ENCODE measurements at places on chromosomes 1 and 21. TPM values are rescaled to one million over a fixed set of nuclear protein-coding genes. Genes with fewer than 3 reads are reported as not detected.

- no peak for DNase-seq
Measured at GRCh38 chr1:184000321-184000720, 37.2 kb downstream of the COLGALT2 start.

DNA sequence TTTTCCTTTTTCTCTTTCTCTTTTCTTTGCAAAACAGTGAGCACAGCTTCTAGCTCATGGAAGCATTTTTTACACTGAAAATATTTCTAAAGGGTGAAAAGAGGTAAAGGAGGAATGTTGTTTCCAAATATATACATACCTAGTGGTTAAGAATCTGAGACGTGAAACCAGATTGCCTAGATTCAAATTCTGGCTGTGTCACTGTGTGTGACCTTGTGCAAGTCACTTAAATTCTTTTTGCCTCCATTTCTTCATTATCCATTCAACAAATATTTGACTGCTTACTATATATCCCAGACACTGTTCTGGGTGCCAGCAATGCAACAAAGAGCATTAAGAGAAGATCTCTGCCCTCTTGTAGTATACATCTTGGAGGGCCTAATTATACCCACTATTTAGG lies 53.3 kb downstream of the ZFYVE9 start:
- no peak for DNase-seq

The KIF21B gene
- 1.7 TPM for total RNA-seq

GRCh38 chr1:170520601-170521000 lies 11.4 kb upstream of the GORAB start:
- no peak for DNase-seq

The ST6GALNAC5 gene
- total RNA-seq: not detected

The FCRL1 gene
- total RNA-seq: not detected

- no peak for DNase-seq
Measured at GRCh38 chr1:15188678-15189077, 35.1 kb downstream of the TMEM51 start.

- no peak for DNase-seq
Measured at GRCh38 chr1:6259491-6260362, 1.2 kb downstream of the GPR153 start.

- DNase-seq: no peak
Measured at GRCh38 chr1:79711001-79711431, 704.5 kb upstream of the ADGRL4 start.

The ALX3 gene
- total RNA-seq: not detected

The LAPTM5 gene
- total RNA-seq: not detected

The TSPAN2 gene
- 18.2 TPM for total RNA-seq

The MMP23B gene
- total RNA-seq: 0.79 TPM

GRCh38 chr1:89771991-89772560 lies 48.8 kb upstream of the LRRC8D start:
- DNase-seq: no peak

- no peak for DNase-seq
Measured at GRCh38 chr1:19734056-19734455, 65.7 kb downstream of the TMCO4 start.

The ERICH3 gene
- total RNA-seq: not detected

The NCMAP gene
- 0.05 TPM for total RNA-seq

DNA sequence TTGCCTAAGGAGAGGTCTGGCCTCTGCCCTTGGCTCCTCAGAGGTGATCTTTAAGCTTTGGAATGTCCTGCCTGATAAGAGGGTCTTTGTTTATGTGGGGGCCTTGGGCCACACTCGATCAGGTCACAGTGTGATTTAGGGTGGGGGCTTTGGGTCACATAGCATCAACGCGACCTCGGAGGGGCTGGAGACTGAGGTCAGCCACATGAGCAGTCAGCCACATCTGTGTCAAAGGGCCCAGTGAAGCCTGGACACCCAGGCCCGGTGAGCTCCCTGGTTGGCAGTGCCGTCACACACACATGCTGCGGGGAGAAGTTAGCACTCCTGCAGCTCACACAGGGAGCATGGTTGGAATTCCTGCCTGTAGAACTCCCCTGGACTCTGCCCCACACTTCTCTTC lies 345.0 kb downstream of the NPHP4 start:
- DNase-seq: peak; percentile 28

GRCh38 chr1:246216906-246217305 lies 290.2 kb downstream of the SMYD3 start:
- DNase-seq: no peak

DNA sequence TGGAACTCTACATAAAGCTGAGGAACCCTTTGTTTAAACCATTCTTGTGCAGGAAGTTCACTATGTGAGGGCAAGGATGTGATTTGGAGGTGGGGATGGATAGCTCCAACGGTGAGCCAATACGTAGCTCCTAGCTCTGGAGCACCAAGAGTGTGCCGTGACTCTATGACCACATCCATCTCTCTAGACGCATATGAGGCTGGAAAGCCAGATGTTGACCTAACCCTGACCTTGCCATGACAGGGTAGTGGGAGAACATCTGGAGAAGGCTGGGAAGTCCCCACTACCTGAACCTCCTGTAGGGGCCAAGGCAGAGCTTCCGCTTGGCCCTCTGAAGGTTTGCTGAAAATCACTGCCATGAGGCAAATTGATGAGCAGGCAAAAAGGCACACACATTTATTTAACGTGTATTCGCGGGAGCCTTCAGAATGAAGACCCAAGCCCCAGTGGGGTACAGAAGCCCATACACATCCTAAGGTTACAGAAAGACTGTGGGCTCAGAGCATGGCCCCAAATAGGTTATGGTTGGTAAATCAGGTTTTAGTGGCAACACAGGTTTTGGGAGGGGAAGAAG lies 43.4 kb downstream of the EIF2D start:
- no peak for DNase-seq

GRCh38 chr1:173364827-173365226 lies 112.3 kb upstream of the PRDX6 start:
- DNase-seq: no peak

The NR1I3 gene
- total RNA-seq: not detected

DNA sequence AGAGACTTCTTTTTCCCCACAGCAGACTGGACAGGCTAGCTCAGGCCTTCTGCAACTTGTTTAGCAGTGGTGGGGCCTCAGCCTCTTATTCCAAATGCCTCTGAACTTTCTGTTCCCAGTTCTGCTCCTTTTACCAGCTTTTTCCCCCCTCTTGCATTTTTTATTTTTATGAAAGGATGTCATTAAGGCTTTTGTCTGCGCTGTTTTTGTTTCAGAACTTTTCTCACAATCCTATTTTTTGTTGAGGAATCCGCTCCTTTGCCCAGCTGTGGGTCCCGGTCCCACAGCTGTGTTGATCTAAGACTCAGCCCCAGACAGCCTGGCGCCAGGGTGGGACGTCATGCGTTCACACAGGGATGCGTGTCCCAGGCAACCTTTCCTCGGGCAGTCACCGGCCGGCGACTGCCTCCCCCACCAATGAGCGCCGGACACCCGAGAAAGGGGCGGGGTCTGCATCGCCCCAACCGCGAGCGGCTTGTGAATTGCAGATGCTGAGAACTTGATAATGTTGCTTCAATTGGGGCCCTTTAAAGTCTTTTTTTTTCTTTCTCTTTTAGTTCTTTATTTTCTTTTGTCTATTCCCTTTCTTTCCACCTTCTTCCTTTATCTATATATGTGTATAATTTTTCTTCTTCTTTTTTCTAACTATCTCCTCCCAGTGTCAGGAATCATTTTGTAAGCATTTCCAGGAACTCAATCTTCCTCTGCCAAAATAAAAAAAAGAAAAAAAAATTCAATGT lies 3.0 kb upstream of the ID3 start:
- peak; percentile 100 for DNase-seq

DNA sequence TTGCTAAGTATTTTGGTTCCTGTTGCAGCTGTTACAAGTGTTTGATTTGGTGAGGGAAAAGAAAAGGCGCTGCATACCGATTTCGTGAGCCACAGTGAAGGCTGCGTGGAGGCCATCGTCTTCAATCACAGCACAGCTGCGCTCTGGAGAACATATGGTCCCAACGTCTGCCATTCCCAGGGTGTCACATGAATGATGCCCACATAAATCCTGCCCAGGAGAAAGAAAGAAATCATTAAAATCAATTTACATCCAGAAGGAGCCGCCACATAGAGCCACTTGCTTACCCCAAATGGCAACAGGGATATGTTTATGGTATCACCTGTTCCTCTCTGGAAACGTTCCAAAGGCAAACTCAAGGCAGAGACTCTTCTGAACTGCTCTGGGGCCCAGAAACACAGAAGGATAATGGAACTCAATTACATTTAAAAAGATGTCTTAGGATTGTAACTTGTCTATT lies 12.2 kb downstream of the ADAMTS5 start:
- DNase-seq: no peak

DNA sequence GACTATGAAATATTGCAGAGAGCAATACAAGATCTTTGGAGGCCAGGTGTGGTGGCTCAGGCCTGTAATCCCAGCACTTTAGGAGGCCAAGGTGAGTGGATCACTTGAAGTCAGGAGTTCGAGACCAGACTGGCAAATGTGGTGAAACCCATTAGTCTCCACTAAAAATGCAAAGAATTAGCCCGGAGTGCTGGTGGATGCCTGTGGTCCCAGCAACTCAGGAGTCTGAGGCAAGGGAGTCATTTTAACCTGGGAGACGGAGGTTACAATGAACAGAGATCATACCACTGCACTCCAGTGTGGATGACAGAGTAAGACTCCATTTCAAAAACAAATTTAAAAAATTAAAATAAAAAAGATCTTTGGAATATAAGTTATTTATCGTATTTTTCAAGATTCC lies 76.6 kb downstream of the PRKAB2 start:
- DNase-seq: no peak

DNA sequence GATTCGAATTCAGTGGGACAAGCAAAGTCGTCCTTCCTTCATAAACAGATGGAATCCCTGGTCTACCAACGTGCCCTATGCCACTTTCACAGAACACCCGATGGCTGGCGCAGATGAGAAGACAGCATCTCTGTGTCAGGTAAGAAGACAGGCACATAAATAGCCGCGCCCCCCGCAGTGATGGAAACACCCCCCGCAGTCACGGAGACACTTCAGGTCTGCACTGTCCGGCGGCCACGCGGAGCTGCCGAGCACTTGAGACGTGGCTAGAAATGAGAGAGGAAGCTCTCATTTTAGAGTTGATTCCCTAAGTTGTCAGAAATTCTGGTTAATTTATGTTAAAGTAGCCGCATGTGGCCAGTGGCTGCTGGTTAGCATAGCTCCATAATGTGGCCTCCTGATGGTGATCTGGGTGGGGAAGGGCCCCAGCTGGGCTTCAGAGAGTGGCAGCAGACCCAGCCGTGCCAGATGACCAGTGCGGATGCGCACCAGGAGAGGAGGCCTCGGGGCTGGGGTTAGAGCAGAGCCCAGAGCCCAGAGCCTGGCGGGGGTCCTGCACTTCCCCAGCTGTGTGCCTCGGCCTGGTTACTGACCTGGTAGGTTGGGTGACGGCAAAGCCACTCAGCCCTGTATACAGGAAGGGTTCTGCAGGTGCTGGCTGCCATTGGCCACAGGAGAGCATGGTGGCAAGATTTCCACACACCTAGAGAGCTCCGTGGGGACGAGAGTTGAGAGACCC lies 2.9 kb downstream of the TPRG1L start:
- no peak for DNase-seq

DNA sequence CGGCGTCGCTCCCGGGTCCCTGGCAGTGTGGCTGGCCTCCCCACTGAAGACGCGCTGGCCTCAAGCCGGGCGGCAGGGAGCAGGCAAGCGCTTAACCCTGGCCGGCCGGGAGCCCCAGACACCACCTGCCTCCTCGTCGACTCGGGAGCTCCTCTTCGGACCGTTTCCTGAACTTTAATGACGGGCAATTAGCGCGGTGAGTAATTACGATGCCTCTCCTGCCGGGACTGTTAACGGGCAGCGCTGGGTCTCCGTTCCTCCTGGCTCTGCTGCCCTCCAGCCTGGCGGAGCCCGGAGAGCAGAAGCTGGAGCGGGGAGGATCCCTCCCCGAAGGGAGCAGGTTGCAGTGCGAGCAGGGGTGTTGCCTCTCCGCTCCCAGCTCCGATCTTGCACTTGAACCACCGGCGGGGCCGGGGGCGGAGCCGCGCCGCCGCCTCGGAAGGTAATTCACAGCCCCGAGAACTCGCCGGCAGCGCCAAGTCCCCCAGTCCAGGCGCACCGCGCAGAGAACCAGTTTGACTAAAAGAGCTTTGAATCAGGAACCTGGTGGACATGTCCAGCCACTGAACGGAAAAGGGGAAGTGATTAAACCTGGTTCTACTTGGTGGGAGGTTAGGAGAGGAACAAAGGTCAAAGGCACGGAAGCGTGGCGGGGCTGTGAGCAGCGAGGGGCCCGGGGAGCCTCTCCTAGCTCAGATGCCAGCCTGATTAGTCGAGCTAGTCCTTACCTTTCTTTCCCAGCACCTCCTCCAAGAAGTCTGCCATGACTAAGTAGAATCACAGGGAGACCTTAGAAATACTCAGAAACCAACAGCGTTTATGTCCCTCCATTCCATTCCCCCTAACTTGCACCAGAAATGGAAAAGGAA lies 18.3 kb upstream of the PLEKHA6 start:
- DNase-seq: no peak

- peak; percentile 98 for DNase-seq
Measured at GRCh38 chr1:222712253-222713090, at the start of the genes AIDA and BROX. TSS of gene AIDA (minus strand) at chr1:222712491. CDS start at chr1:222712317, 174 bp downstream. TSS of gene BROX (plus strand) at chr1:222712564. CDS start at chr1:222715700, 3,136 bp downstream.

The KCND3 gene
- total RNA-seq: 0.25 TPM

- DNase-seq: no peak
Measured at GRCh38 chr1:201719812-201720521, 109.0 kb upstream of the IPO9 start.

The SMCP gene
- not detected for total RNA-seq

GRCh38 chr1:109761227-109762038 lies 2.3 kb downstream of the EPS8L3 start:
- no peak for DNase-seq

GRCh38 chr1:155069551-155070157 lies 6.1 kb downstream of the EFNA4 start:
- DNase-seq: no peak

- no peak for DNase-seq
Measured at GRCh38 chr1:223621312-223621734, 44.2 kb downstream of the CAPN8 start.

DNA sequence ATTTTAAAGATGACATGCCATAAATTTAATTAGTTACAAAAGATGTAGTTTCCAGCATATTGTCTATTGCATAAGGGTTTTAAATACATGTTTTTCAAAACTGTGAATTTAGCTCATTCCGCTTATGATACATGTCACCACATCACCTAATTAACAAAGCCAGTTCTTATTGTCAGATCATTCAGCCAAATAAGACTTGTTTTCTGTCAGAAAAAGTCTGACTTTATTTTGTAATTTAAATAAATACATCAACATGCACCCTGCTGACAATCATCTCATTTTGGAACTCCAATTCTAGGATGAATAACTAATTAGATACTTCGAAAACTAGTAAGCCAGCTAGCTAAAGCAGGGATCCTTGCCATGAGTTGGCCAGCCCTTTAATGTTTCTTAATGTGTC lies 110.9 kb upstream of the APP start:
- no peak for DNase-seq

DNA sequence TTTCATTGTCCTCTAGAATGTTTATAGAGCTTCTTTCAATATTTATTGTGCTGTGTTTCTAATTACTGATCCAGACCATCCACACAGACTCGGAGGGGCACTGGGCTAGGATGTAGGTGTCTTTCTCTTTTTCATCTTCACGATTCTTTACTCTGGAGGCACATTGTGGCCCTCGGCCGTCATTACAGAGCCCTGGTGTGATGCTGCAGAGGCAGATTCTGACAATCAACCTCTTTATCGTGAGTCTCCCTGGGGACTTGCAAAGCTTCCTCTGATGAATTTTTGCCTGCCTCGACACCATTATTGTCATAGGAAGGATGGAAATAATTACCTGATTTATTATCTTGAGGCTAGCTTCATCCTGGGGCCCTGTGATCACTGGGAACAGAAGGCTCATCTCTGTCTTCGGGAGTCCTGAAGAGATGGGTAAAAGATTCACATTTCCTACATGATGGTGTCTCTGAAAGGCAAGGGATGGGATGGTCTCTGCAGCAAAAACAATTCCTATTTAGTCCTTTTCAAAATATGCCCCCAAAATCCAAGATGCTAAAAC lies 89.4 kb downstream of the SEC16B start:
- DNase-seq: no peak

The KRTAP13-2 gene
- total RNA-seq: not detected
